ENCODE measurements at places on chromosomes 5 and 9.

- DNase-seq = no peak
Measured at GRCh38 chr5:92694067-92694466, 887.0 kb downstream of the NR2F1-AS1 start.

DNA sequence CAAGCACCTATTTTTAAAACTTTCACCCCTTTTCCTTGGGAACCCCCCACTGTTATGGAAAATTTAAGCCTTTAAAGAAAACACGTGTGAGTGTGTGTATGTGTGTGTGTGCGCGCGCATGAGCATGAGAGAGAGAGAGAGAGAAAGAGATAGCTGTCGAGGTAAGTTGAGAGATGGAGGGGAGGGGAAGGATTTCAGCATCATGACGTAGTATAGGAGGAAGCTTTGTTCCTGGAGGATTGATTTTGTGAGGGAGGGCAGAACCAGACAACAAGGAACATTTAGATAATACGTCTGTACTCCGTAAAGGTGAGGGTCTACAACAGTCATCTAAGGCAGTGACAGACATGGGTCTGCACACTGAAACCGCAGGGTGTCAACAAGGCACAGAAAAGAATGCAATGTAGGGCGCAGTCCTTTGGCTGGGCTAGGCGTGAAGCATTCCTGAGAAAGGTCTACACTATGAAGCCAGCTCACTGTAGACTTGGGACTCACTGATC is 227.7 kb downstream of the SMARCA2 start:
- DNase-seq = no peak

- no peak for DNase-seq
Measured at GRCh38 chr5:74075501-74076484, 449.8 kb downstream of the ARHGEF28 start.

GRCh38 chr5:31972558-31972957 is 201.6 kb downstream of the GOLPH3 start:
- DNase-seq = no peak

- DNase-seq = no peak
Measured at GRCh38 chr9:133202688-133203453, 6.2 kb downstream of the OBP2B start.

- DNase-seq = no peak
Measured at GRCh38 chr5:56175021-56175420, 58.1 kb downstream of the ANKRD55 start.

GRCh38 chr5:121108725-121109124 is 644.6 kb downstream of the PRR16 start:
- DNase-seq = peak; percentile 30

All from K562 (cell line).